ENCODE measurements at places on chromosomes 7 and 10. TPM values are rescaled to one million over a fixed set of nuclear protein-coding genes. Genes with fewer than 3 reads are reported as not detected.

ZNF511 gene
- total RNA-seq, result 35.8 TPM

CYP17A1 gene
- total RNA-seq, result not detected

C10orf90 gene
- total RNA-seq, result not detected

NRAP gene
- total RNA-seq, result not detected

PCLO gene
- total RNA-seq, result 0.96 TPM

SPAM1 gene
- not detected for total RNA-seq

TAS2R4 gene
- 0.88 TPM for total RNA-seq

ITPRID1 gene
- total RNA-seq, result not detected

NEBL gene
- total RNA-seq, result 8.4 TPM

LOXL4 gene
- total RNA-seq, result 6.9 TPM

GBX1 gene
- not detected for total RNA-seq

MBLAC1 gene
- total RNA-seq, result 4.3 TPM

TRPV6 gene
- total RNA-seq, result not detected

TUBAL3 gene
- total RNA-seq, result not detected

KIAA1549 gene
- 1.9 TPM for total RNA-seq

ZNF92 gene
- total RNA-seq, result 8.5 TPM

SLC13A1 gene
- total RNA-seq, result not detected

COL28A1 gene
- not detected for total RNA-seq

MYL7 gene
- not detected for total RNA-seq

XRCC2 gene
- 2.1 TPM for total RNA-seq

ASZ1 gene
- total RNA-seq, result 0.24 TPM

ALDH18A1 gene
- 97.2 TPM for total RNA-seq

TYW1B gene
- 1.4 TPM for total RNA-seq

All from epithelial cell of alveolus of lung (primary cell).